GM19239 (cell line): ENCODE measurements at places on chromosomes 7 and 10.

- DNase-seq, result no peak
Observed at GRCh38 chr10:29731760-29732159, 97.0 kb upstream of the SVIL start.

DNA sequence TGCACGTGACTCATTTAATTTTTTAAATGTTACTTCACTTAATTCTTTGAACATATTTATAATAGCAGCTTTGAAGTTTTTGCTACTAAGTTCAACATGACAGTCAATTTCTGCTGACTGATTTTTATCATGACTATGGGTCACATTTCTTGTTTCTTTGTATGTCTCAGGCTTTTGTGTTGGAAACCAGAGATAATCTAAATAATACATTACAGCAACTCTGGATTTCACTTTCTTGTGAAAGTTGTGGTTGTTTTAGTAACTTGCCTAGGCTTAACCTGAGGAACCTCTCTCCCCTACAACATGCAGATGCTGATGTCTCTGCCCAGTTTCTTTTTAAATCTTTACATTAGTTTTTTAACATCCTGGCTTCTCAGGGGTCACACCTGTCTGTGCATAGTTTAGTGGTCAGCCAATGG lies 180.8 kb downstream of the CCDC71L start:
- peak; percentile 18 for DNase-seq

- no peak for DNase-seq
Observed at GRCh38 chr7:83798489-83798888, 149.6 kb upstream of the SEMA3E start.

GRCh38 chr10:95282107-95282506 lies 8.7 kb downstream of the PDLIM1 start:
- DNase-seq, result no peak
